Activated CD4-positive, alpha-beta T cell treated with anti-CD3 and anti-CD28 coated beads for 1 hour (primary cell): ENCODE measurements at places on chromosomes 7 and 10.

GRCh38 chr10:69639291-69640195, 9.5 kb downstream of the FAM241B start:
- peak; percentile 52 for DNase-seq

GRCh38 chr10:70715853-70716795, 43.8 kb downstream of the ADAMTS14 start:
- no peak for DNase-seq

GRCh38 chr7:117993377-117994003, 120.2 kb upstream of the CTTNBP2 start:
- no peak for DNase-seq

DNA sequence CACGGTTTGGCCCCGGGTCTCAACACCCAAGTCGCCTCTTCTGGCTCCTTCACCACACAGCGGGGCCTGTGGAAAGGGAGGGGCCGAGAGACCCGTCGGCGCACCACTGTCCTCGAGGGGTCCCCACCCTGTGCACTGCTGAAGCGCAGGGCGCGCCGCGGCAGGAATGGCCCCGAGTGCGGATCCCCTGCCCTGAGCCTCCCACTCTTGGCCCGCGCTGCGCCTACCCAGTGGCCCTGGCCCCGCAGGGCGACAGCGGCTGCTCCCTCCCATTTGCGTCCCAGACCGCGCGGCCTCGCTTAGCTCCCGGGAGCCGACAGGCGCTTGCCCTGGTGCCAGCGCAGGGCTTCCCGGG, 2.1 kb upstream of the SFMBT2 start:
- DNase-seq = no peak

DNA sequence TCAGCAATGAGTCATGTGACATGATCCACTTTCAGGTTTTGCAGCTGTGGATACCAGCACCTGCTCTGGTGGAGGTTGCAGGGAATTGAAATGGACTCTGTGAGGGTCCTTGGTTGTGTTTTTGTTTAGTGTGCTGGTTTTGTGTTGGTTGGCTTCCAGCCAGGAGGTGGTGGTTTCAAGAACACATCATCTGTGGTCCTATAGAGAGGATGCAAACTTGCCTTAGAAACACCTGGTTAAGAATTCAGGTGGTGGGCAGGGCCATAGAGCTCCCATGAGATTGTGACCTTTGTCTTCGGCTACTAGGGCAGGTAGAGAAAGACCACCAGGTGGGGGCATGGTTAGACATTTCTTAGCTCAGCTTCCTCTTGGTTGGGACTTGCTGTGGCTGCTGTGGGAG, 59.2 kb upstream of the CYP2C9 start:
- DNase-seq = no peak

DNA sequence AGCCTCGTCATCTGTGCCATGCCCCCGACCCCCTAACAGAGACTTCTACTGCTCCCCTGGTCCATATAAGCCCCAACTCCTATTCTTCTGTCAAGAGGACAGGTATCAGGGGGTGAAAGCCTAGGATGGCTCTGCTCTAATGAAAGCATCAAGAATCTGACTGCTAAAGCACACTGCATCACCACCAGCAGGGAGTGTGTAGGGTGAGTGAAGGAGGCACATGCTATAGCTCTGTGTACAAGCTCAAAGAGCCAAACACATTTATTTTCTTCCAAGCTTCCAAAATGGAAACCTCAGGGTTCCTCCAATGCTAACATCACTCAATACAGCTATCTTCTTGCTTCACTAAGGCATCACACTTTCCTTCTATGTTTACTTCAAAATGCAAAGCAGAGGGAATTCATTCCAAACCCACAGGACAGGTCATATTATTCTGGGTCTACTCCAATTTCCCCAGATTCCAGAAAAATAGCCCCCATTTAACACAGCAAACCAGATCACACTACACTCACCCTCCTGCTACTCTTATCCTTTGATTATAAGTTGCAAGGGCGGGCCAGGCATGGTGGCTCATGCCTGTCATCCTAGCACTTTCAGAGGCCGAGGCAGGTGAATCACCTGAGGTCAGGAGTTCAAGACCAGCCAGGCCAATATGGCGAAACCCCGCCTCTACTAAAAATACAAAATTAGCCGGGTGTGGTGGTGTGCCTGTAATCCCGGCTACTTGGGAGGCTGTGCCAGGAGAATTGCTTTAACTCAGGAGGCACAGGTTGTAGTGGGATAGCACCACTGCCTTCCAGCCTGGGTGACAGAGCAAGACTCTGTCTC, 36.6 kb downstream of the RHEB start:
- no peak for DNase-seq

- no peak for DNase-seq
These were observed 352.7 kb downstream of the DNAJB6 start for GRCh38 chr7:157689269-157690057.
